Non-pigmented ciliary epithelial cell (primary cell): ENCODE measurements at places on chromosomes 5 and 9.

DNA sequence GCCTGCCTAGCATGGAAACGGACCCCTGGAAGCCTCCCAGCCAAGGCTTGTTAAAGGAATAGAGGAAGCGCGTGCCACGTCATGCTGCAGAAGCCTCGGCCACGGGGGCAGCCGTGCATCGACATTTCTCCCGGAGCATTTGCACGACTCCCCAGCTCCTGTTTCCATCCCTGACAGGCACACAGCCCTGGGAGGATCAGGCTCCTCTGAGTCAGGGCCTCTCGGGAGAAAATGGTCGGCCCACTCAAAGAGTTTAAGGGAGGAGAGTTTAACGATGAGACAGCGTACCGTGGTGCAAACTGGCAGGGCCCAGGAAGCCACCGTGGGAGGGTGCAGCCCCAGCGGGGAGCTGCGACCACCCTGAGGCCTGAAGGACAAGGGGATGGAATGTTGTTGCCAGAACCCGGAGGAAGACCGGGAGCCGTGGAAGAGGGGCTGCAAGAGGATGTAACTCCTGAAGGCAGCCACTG lies 213.6 kb downstream of the PAX5 start:
- DNase-seq: no peak

- no peak for DNase-seq
Observed at GRCh38 chr5:42507451-42508097, 84.3 kb downstream of the GHR start.

- no peak for DNase-seq
Observed at GRCh38 chr5:1096838-1097237, 15.0 kb downstream of the SLC12A7 start.

DNA sequence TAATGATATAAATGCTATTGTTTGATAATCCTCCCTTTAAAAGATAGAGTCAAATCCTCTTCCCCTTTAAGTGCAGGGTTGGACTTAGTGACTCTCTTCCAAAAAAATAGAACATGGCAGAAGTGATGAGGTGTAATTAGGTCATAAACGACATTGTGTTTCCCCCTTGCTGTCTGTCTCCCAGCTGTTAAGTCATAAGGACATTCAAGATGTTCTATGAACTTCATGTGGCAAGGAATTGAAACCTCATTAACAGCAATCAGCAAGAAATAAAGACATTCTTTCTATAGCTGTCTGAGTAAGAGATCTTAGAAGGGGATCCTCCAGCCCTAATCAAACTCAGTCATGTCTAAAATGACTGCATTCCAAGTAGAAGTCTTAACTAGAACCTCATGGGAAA lies 3.3 kb upstream of the SLC25A46 start:
- no peak for DNase-seq

DNA sequence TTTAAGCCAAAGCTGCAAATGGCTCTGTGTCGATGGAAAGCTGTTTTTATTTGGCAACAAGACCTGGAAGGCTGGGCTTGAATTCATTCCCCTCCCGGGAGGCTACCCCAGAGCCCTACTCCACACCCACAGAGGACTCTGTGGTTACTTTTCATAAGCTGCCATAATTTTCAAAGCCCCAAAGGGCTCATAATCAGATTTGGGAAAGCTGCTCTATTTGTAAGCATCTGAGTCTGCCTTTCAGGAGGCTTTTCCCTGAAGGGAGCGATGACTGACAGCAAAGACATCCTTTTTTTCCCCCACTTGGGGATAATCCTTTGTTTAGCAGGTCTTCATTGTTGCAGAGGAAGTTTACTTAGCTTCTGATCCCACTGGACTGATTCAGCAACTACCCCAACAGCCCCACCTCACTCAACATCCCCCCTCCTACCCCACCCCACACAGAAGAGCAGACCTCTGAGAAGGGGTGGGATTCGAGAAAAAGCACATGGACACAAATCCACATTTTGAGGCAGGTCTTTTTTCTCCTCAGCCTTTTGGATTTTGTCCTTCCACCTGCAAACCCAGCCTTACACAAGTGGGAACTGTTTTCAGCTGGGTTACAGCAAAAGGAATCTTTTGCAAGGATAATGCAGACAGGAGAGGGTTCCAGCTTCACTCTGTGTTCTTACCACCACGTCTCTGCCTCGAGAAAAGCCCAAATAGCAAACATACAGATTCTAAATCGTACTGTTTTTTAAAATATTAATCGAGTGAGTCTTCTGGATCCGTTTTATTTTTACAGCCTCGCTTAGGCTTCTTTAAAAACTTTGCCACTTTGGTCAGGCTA lies 244.4 kb upstream of the TUT7 start:
- no peak for DNase-seq

- no peak for DNase-seq
Observed at GRCh38 chr5:78232163-78232562, 62.3 kb downstream of the AP3B1 start.

GRCh38 chr5:15717001-15717400 lies 217.0 kb downstream of the FBXL7 start:
- no peak for DNase-seq

DNA sequence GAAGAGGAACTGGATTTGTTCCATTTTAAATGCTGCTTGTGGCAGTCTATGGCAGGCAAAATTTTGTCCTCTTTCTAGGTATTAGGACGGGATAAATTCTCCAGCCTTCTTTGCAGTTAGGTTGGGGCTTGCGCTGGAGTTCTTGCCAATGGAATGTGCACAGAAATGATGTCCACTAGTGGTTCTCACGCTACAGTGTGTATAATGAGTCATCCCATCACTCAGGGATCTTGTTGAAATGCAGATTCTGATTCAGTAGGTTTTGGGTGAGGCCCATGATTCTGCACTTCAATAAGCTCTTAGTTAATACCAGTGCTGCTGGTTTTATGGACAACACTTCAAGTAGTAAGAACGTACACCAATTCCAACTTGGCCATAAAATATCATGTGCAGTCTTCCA lies 317.6 kb upstream of the KLF4 start:
- DNase-seq: no peak

GRCh38 chr5:158614951-158615350 lies 484.8 kb downstream of the EBF1 start:
- no peak for DNase-seq

DNA sequence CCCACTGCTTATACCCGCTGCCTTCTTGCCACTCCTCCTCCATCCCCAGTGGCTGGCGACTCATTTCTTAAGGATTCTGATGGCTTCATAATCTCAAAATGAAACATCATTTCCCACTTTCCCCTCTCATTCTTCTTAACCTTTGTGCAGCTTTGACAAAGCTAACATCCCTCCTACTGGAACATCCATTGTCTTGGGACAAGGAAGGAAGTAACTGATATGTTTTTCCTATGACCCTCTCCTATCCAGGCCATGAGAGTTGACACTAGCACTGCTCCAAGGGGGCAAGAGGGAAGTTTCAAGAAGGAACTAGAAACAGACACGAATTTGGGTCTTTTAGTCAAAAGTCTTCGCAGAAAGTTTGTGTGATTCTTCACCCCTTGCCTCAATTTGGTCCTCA lies 71.7 kb upstream of the SNX2 start:
- DNase-seq: no peak

GRCh38 chr5:154607746-154608145 lies 129.7 kb upstream of the HAND1 start:
- DNase-seq: no peak

GRCh38 chr5:40486437-40487275 lies 193.1 kb upstream of the PTGER4 start:
- DNase-seq: no peak

DNA sequence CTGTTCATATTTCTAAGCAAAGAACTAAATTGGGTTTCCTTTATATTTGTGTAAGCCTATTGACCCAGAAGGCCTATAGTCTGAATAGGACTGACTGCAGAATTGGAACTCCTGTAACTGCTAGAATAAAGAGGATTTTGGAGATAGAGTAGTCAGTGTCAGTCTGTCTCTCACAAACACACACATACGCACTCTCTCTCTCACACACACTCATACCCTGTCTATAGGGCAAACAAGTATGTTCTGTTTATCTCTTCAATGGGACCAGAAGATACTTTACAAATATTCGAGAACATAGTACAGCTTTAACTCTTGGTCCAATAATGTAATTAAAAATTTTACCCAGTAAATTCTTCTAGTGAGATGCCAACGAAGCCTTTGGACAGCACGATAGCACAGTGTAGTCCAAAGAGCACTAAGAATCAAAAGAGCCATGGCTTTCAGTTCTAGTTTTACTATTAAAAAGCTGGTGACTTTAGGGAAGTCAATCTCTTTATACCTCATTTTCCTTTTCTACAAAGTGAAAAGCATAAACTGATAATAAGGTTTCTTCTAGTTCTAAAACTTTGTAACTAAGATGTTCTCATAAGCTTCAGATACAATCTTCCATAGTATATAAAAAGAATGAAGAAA lies 19.3 kb downstream of the ABHD17B start:
- no peak for DNase-seq

- no peak for DNase-seq
Observed at GRCh38 chr5:139646912-139647505, 1.1 kb upstream of the CXXC5 start.

DNA sequence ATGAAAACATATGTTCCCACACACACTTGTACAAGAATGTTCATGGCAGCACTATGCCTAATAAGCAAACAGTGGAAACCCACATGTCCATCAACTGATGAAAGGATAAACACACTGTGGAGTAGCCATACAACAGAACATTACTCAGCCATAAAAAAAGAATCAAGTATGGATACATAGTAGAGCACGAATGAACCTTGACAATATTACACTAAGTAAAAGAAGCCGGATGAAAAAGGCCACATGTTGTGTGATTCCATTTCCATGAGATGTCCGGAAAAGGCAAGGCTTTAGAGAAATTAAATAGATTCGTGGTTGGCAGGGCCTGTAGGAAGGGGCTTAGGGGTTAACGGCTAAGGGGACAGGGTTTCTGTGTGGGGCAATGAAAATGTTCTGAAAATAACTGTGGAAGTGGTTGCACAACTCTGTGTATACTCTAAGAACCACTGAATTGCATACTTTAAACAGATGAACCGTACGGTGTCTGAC lies 51.4 kb downstream of the COL23A1 start:
- DNase-seq: no peak

- DNase-seq: peak; percentile 89
Observed at GRCh38 chr5:75640395-75640794, 29.1 kb downstream of the ANKDD1B start.

GRCh38 chr5:177494346-177495195 lies 2.8 kb downstream of the PDLIM7 start:
- DNase-seq: peak; percentile 82

DNA sequence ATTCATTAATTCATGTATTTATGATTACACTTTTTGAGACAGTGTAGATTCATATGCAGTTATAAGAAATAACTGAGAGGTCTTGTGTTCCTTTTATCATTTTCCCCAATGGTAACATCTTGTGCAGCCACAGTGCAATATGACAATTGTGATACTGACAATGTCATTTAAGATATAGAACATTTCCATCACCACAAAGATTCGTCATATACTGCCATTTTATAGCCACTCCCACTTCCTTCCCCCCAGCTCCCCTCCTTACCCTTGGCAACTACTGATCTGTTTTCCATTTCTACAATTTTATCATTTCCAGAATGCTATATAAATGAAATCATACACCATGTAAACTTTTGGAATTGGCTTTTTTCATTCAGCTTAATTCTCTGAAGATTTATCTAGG lies 53.8 kb downstream of the NR2F1 start:
- DNase-seq: no peak

DNA sequence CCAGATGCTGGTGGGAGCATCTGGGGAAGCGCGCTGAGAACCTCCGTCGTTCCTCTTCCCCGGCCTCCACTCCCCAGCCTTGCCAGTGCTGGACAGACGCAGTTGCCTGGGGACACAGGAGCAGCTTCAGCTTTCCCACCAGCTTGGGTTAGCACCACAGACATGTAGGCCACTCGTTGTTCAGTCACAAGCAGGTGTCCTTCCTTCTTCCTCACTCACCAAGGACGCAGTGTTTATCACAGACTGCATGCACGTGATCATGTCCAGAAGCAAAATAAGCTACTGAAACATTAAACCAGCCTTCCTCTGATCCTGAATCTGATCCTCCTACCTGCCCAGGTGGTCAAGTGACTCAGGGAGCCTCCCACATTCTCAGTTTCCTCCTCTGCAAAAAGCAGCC lies 232.9 kb downstream of the SYK start:
- no peak for DNase-seq

DNA sequence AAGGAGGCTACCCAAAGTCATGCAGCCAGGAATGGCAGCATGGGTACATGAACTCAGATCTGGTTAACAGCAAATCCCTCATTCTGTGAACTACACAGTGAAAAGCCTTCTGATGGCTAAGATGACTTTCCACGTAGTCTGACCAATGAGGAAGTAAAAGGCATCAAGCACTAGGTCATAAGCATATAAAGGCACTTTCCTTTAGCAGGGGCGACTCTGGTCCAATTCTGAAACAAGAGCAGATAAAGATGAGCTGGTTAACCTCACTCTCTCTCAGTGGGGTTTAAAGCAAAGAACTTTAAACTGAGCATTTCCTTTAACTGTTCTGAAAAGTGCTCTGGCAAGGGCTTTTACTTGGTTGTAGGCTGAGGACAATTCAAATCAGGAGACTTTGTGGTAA lies 21.1 kb downstream of the PSMB7 start:
- no peak for DNase-seq

GRCh38 chr5:37619353-37619752 lies 220.5 kb downstream of the GDNF start:
- DNase-seq: peak; percentile 23

GRCh38 chr5:169832304-169832703 lies 148.0 kb downstream of the INSYN2B start:
- no peak for DNase-seq

GRCh38 chr5:179762079-179762780 lies 29.6 kb downstream of the MAML1 start:
- DNase-seq: no peak

GRCh38 chr9:130666393-130667119 lies 2.2 kb downstream of the PRDM12 start:
- no peak for DNase-seq

- DNase-seq: no peak
Observed at GRCh38 chr5:74294231-74294705, 346.3 kb downstream of the ENC1 start.

DNA sequence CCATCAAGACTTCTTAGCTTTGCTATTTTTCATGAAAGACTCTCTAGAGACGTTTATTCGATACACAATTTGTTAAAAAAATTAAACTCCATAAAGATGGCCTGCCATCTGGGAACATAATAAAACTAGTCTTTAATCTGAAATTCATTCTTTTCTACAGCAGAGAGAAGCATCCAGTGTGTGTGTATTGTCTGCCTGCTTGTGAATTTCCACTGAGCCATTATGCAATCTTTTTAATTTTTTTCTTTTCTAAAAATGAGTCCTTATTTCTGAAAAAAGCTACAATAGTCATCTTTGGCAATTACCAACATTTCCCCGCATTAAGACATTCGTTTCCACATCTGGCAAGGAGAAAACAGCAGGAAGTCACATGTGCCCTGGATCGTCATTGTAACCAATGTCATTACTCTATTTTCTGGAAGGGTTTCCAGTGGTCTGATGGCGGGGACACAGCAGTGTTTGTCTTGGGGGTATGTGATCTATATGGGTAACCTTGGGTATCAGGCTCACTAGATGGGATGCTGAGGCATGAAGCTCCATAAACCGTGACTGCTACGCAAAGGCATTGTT lies 263.1 kb downstream of the MSX2 start:
- no peak for DNase-seq
